Caki2 (cell line): ENCODE measurements at places on chromosomes 5 and 9. TPM values are rescaled to one million over a fixed set of nuclear protein-coding genes. Genes with fewer than 3 reads are reported as not detected.

Gene SMU1
- total RNA-seq, result 23.4 and 27.3 TPM in 2 replicates

Gene OBP2B
- total RNA-seq, result not detected in 2 replicates

Gene ANKRD31
- 0.07 and 0.38 TPM in 2 replicates for total RNA-seq

Gene DMRT3
- total RNA-seq, result not detected in 2 replicates

Gene FAM221B
- not detected in 2 replicates for total RNA-seq

Gene SPINK6
- total RNA-seq, result not detected in 2 replicates

Gene STKLD1
- total RNA-seq, result 0.17 TPM in 1 of 2 replicates, not detected in the other

Gene FRMPD1
- total RNA-seq, result not detected in 2 replicates

Gene PAX5
- total RNA-seq, result not detected in 2 replicates

Gene TYRP1
- not detected in 2 replicates for total RNA-seq

Gene DAB2
- total RNA-seq, result 0.68 and 2.1 TPM in 2 replicates

Gene IQGAP2
- total RNA-seq, result 0.20 TPM in 1 of 2 replicates, not detected in the other

Gene BAAT
- total RNA-seq, result not detected in 2 replicates

Gene POLR1E
- 20.5 and 23.8 TPM in 2 replicates for total RNA-seq

Gene CAMK2A
- total RNA-seq, result not detected in 2 replicates

Gene PCDHB3
- not detected in 2 replicates for total RNA-seq

Gene PCDHGB6
- total RNA-seq, result 0.75 and 1.3 TPM in 2 replicates

Gene BTNL8
- total RNA-seq, result not detected in 2 replicates

Gene SPINK7
- total RNA-seq, result not detected in 2 replicates

Gene NMUR2
- 6.4 TPM in 1 of 2 replicates, not detected in the other for total RNA-seq

Gene TMEM215
- not detected in 2 replicates for total RNA-seq

Gene PCSK1
- not detected in 2 replicates for total RNA-seq

Gene GZMA
- not detected in 2 replicates for total RNA-seq

Gene PKD2L2
- total RNA-seq, result not detected in 2 replicates

Gene UBE2R2
- total RNA-seq, result 19.4 and 22.9 TPM in 2 replicates

Gene NREP
- 42.6 and 46.3 TPM in 2 replicates for total RNA-seq

Gene BSPRY
- total RNA-seq, result not detected in 2 replicates

Gene CDX1
- not detected in 2 replicates for total RNA-seq

Gene PCDHGA5
- total RNA-seq, result 0.24 TPM in 1 of 2 replicates, not detected in the other

Gene ORM2
- not detected in 2 replicates for total RNA-seq

Gene TIMD4
- total RNA-seq, result 0.87 and 3.5 TPM in 2 replicates

Gene CLIC3
- not detected in 2 replicates for total RNA-seq

Gene THOC3
- 21.4 and 40.4 TPM in 2 replicates for total RNA-seq

Gene PROB1
- not detected in 2 replicates for total RNA-seq

Gene SOHLH1
- total RNA-seq, result not detected in 2 replicates

Gene GRXCR2
- not detected in 2 replicates for total RNA-seq

Gene MRPS30
- total RNA-seq, result 28.9 and 34.9 TPM in 2 replicates

Gene NEUROG1
- total RNA-seq, result not detected in 2 replicates

Gene TMC1
- not detected in 2 replicates for total RNA-seq

Gene SPATA6L
- 0.20 and 4.4 TPM in 2 replicates for total RNA-seq

Gene IL31RA
- total RNA-seq, result 0.03 TPM in 1 of 2 replicates, not detected in the other

Gene PCDHB14
- total RNA-seq, result 0.29 and 7.7 TPM in 2 replicates

Gene DRD1
- not detected in 2 replicates for total RNA-seq

Gene PCDHB6
- not detected in 2 replicates for total RNA-seq

Gene SLCO4C1
- total RNA-seq, result 4.1 and 4.4 TPM in 2 replicates

Gene FGF10
- total RNA-seq, result not detected in 2 replicates

Gene ELAVL2
- total RNA-seq, result 0.35 and 0.74 TPM in 2 replicates

Gene PCDHGA1
- 0.07 TPM in 1 of 2 replicates, not detected in the other for total RNA-seq

Gene ITGA1
- total RNA-seq, result 9.6 and 42.3 TPM in 2 replicates

Gene LCN1
- not detected in 2 replicates for total RNA-seq

Gene SOX30
- total RNA-seq, result not detected in 2 replicates

Gene ADGRD2
- total RNA-seq, result 0.26 TPM in 1 of 2 replicates, not detected in the other

Gene SLCO6A1
- total RNA-seq, result not detected in 2 replicates

Gene CCL27
- total RNA-seq, result 1.3 TPM in 1 of 2 replicates, not detected in the other

Gene SLC34A1
- total RNA-seq, result 0.64 and 1.5 TPM in 2 replicates

Gene PCDHGA8
- total RNA-seq, result not detected in 2 replicates

Gene PARP8
- 1.7 and 2.7 TPM in 2 replicates for total RNA-seq

Gene NACC2
- total RNA-seq, result 20.2 and 22.7 TPM in 2 replicates

Gene TSLP
- not detected in 2 replicates for total RNA-seq
